Kidney (tissue), 22 donors: ENCODE measurements at places on chromosomes 2 and 18. TPM values are rescaled to one million over a fixed set of nuclear protein-coding genes. Genes with fewer than 3 reads are reported as not detected.

Gene HAAO
- 16.2 TPM for total RNA-seq

Gene KIAA2012
- not detected for total RNA-seq

Gene SPATA3
- not detected for total RNA-seq

Gene CD8B
- total RNA-seq: 2.5 TPM

Gene NT5C1B
- total RNA-seq: not detected
